ENCODE measurements at places on chromosomes 1 and 21.

- DNase-seq: peak; percentile 77
Observed at GRCh38 chr1:50348449-50349241, 74.6 kb downstream of the DMRTA2 start.

DNA sequence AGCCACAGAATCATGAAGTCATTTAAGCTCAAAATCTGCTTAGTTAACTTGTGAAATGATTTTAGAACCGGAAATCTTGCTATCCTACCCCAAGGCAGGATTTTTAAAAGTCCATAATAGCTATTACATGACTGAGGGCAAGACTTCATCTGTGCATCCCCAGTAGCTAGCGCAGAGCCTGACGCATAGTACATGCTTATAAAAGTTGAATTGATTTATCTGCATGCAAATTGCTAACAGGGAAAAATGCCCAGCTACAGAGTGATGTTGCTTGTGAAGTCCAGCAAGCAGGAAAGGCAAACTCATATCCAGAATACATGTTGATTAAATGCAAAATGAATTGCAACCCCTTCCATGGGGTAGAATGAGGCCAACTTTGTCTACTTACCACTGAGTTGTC lies 8.1 kb upstream of the MAP1LC3C start:
- no peak for DNase-seq

DNA sequence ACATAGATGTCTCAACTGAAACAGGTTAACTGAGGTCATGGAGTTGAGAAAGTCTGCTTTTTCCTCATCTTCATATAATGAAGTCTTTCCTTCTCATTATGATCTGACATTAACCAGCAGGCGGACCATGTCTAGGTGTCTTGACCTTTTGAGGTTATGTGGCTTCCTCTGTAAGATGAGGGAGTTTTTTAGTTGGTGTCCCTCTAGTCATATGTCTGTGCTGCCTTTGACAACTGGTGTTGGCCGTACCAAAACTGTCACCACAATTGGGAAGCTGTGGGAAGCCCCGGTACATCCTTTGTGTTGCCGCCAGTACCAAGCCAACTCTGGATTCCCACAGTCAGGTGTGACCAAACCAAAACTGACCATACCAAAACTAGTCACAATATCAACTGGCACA lies 105.1 kb downstream of the PBX1 start:
- no peak for DNase-seq

DNA sequence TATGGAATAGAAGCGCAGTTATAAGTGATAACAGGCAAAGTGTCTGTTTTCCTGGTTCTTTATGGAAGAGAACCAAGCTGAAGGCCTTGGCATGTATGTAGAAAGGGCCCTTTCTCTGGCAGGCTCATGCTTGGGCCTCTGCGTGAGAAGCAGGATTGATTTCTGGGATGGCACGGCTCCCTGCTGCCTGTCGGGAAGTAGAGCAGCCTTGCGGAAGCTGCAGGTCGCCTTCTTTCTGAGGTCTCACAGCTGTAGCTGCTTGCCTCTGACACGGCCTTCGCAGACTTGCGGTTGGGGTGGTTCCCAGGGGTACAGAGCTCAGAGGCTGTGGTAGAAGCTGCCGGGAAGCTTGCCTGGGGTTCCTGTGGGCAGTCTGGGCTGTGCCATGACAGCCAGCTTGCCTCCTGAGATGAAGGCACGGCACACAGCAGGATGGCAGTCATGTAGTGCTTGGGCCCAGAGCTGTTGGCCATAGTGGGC lies 39.4 kb downstream of the TRAPPC10 start:
- DNase-seq: no peak
